ENCODE measurements at places on chromosomes 3 and 15.

DNA sequence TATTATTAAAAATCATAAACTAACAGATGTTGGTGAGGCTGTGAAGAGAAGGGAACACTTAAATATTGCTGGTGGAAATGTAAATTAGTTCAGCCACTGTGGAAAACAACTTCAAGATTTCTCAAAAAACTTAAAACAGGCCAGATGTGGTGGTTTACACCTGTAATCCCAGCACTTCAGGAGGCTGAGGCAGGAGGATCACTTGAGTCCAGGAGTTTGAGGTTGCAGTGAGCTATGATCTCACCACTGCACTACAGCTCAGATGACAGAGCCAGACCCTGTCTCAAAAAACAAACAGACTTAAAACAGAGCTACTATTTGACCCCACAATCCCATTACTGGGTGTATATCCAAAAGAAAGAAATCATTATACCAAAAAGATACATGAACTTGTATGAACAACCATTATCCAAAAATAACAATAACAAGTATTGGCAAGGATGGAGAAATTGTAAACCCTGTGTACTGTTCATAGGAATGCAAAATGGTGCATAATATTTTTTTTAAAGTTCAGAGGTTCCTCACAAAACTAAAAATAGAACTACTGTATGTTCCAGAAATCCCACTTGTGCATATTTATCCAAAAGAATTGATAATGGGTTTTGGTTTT is 25.5 kb downstream of the ZNF148 start:
- DNase-seq: no peak

- peak; percentile 59 for DNase-seq
These were observed 21.1 kb upstream of the CDCP1 start for GRCh38 chr3:45167011-45167911.

- no peak for DNase-seq
These were observed 295.2 kb upstream of the THBS1 start for GRCh38 chr15:39285663-39286062.

GRCh38 chr3:28739647-28740046 is 391.0 kb upstream of the AZI2 start:
- no peak for DNase-seq

- no peak for DNase-seq
These were observed 124.1 kb downstream of the TJP1 start for GRCh38 chr15:29698030-29698701.

DNA sequence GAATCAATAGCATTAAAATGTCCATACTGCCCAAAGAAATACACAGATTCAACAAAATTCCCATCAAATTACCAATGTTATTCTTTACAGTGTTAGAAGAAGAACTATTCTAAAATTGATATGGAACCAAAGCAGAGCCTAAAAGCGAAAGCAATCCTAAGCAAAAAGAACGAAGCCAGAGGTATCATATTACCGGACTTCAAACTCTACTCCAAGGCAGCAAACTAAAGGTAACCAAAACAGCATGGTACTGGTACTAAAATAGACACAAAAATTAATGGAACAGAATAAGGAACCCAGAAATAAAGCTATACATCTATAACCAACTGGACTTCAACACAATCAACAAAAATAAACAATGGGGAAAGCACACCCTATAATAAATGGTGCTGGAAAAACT is 167.5 kb downstream of the ADAMTS9 start:
- DNase-seq: no peak

GRCh38 chr3:194739498-194740284 is 54.0 kb downstream of the FAM43A start:
- no peak for DNase-seq

- no peak for DNase-seq
These were observed 9.4 kb downstream of the SEMA3G start for GRCh38 chr3:52435246-52436101.

GRCh38 chr3:29344935-29345334 is 64.1 kb downstream of the RBMS3 start:
- DNase-seq: no peak

GRCh38 chr3:69425249-69425648 is 39.4 kb upstream of the FRMD4B start:
- DNase-seq: no peak

DNA sequence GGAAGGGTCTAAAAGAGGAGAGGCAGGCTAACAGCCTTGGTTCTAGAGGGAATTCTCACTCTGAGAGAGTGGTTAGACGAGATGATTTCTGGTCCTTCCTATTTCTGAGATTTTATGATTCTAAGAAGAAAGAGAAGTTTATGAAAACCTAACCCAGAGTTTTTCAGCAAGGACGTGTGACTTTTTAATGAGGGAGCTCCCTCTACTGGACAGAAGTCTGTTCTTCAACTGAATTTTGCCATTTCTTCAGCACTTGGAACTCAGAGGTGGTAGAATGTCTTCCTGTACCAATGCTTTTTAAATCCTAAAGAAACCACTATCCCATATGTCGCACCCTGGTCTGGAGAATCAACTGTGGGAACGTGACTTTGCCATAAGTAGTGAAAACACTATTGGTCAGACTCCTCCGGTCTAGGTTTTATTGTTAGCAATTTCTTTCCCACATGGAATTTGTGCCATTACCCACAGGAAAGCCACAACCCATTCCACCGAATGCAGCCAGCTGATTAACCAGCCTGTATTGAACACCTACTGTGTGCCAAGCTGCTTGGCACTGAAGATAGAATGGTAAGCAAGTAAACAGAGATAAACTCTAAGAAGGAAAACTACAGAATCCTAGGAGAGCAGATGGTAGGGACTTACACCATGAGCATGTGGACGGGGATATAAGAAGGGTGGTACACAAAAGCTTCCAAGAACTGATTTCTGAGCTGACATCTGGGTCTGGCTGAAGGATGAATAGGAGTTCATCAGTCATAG is 199.5 kb upstream of the LMCD1 start:
- DNase-seq: peak; percentile 21

- no peak for DNase-seq
These were observed 174.5 kb downstream of the MEIS2 start for GRCh38 chr15:36925653-36926426.

DNA sequence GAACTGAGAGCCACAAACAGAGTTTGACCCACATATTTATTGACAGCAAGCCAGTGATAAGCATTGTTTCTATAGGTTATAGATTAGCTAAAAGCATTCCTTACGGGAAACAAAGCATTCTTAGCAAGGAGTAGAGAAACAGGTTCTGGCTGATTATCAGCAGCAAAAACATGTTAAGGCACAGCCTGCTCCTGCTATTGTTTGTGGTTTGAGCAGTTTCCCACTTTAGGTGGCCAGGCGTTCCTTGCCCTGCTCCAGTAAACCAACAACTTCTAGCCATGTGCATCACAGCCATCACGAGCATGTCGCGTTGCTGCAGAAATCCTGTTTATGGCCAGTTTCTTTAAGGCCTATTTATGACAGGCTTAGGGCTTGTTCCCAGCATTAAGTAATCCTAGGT is 44.7 kb upstream of the C2CD4B start:
- DNase-seq: no peak

- DNase-seq: no peak
These were observed 49.2 kb upstream of the TMEM115 start for GRCh38 chr3:50408443-50408944.

- DNase-seq: no peak
These were observed 26.4 kb downstream of the ADCY5 start for GRCh38 chr3:123422457-123422856.

DNA sequence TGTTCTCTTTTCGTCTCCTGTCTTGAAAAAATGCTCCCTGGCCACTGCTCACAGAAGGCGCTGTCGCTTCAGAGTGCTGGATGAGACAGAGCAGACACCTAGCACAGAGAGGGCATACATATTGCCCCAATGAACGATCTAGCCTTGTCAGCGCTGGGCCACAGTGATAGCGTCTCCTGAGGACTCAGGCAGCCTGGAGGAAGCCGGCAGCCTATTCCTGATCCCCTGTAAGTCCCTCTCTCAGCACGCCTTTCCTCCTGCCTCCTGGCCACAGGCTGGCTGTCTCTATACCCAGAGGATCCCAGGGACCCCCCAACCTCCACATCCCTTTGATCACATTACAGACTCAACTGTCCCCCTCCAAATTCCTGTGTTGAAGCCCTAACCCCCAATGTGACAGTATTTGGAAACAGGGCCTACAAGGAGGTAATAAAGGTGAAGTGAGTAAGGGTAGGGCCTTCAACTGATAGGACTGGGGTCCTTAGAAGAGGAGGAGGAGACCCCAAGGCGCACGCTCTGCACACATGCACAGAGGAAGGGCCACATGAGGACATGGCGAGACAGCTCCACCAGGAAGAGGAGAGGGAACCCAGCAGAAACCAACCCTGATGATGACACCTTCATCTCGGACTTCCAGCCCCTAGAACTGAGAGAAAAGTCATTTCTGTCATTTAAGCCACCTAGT is 7.5 kb downstream of the PLA2G4F start:
- DNase-seq: no peak

GRCh38 chr3:128548021-128548420 is 55.0 kb upstream of the GATA2 start:
- no peak for DNase-seq

- no peak for DNase-seq
These were observed 11.8 kb downstream of the VILL start for GRCh38 chr3:38002291-38002876.

- DNase-seq: no peak
These were observed 3.3 kb downstream of the ETV5 start for GRCh38 chr3:186105543-186105942.

GRCh38 chr3:72131899-72132298 is 347.0 kb upstream of the PROK2 start:
- DNase-seq: no peak

- no peak for DNase-seq
These were observed 29.8 kb downstream of the ACAN start for GRCh38 chr15:88832820-88833730.

GRCh38 chr15:48442011-48442410 is 110.8 kb downstream of the DUT start:
- DNase-seq: no peak

DNA sequence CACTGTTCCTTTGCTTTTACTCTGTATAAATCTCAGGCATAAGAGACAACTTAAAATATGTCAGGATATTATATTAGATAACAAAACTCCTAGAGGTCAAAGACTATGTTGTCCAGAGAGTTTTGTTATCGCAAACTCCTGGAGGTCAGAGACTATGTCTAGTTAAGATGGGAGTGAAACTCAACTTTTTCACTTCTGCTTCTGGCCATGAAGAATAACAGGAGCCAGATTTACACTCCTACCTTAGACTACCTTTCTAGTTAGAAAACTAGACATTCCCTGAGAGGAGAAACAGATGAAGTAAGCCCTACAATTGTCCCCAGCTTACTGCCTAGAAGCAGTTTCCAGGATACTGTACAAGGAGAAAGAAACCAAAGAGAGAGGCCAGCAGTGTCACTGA is 255.4 kb upstream of the UBE2E1 start:
- no peak for DNase-seq

DNA sequence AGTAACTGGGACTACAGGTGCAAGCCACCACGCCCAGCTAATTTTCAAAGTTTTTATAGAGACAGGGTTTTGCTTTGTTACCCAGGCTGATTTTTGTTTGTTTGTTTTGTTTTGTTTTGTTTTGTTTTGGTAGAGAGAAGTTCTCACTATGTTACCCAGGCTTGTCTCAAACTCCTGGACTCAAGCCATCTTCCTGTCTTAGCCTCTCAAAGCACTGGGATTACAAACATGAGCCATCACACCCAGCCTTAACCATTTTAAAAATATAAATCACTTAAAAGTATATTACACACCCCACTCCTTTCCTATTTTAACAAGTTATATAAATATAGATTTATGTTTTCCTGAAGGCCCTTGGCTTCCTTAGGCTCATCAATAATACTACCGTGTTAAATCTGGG is 6.5 kb upstream of the DYNC1LI1 start:
- DNase-seq: no peak

- DNase-seq: no peak
These were observed 15.6 kb upstream of the CCDC54 start for GRCh38 chr3:107361633-107362032.

DNA sequence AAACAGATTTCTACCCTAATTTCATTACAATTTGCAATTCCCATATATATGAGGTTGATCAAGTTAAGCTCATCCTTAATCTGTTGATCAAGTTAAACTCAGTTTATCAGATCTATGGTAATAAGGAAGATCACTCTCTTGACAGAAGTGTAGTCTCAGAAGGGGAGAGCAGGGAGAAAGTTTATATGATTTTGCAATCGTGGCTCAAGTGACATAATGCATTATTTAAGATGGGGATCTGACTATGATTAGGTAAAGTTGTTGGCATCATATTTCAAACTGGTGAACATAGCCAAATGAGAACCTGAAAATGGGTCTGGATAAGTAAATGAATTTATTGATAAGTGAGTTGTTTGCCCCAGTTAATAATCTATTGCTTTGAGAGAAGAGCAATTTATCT is 995.3 kb downstream of the OTOL1 start:
- DNase-seq: no peak

GRCh38 chr3:7854266-7854665 is 647.4 kb upstream of the LMCD1 start:
- no peak for DNase-seq

DNA sequence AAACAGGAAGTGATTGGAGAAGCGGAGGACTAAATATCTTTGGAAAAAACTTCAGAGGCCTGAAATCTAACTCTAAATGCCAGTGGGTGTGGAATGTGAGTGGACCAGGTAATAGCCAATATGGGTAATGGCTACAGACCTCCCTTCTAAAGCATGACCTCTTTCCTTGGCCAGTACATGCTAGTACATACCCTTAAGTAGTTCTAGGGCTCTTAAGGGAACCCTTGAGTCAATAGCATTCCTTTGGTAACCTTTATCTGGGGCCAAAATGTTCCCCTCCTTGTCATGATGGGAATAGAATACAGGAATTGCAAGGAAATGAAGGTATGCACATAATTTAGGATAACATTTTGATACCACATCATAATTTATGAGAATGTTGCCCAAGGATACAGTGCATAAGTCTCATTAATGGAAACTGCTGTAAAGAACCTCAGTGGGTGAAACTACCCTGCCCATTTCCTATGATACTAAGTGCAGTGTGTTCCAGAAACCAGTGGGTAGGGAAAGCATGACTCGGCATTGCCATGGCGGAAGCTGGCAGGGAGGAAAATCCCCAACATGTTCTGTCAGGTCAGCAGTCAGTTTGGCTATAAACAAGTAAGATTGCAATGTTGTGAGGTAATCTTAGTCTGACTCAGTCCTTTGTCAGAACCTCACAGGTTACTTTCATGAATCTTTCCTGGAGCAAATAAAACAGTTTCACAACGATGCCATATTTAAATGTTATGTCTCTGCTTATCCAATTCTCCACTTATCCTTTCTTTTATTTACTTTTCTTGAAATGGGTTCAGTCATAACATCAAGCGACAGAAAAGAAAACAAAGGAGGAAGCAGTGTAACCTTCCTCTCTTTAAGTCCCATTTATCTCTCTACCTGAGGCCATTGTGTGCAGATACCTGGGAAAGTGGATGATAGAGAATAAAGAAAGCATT is 23.5 kb upstream of the RAP2B start:
- DNase-seq: peak; percentile 87

DNA sequence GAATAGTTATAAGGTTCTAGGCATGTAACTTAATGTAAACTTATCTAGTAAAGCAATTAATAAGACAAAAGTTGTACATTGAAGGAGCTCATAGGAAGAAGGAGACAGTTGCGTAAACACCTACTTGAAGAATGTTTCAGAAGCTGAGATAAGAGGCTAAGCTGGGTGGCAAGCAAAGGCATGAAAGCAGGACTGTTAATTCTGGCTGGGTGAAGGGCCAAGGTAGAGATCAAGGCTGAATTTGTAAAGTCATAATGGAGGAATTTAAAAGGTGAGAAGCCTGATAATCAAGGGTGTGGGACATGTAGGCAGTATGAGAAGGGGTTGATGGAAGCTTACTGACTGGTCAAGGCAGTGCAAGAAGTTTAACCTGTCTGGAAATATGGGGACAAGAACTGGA is 80.4 kb upstream of the TGFBR2 start:
- DNase-seq: no peak

- DNase-seq: no peak
These were observed 26.3 kb downstream of the LINGO1 start for GRCh38 chr15:77606142-77607034.

All from T-helper 1 cell (primary cell).